Fibroblast of skin of abdomen (primary cell): ENCODE measurements at places on chromosomes 5 and 9.

DNA sequence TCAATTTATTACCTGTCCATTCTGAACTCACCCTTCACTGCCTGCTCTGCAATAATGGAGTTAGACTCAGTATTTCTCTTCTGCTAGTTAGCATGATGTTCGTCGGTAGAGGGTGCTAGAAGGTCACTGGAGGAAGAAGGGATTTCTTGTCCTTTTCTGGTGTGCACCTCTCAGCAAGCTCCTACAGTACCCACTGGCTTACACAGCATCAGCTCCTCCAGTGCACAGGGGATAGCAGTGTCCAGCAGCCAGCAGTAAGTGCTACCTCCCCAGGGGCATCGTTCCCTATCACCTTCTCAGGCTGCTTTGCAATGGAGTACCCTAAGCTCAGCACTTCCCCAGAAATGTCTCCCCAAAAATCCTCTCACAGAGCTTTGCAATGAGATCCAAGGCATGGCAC, 45.9 kb upstream of the APC start:
- DNase-seq: no peak

GRCh38 chr9:63859475-63860215, 1425.4 kb downstream of the FOXD4L5 start:
- no peak for DNase-seq

DNA sequence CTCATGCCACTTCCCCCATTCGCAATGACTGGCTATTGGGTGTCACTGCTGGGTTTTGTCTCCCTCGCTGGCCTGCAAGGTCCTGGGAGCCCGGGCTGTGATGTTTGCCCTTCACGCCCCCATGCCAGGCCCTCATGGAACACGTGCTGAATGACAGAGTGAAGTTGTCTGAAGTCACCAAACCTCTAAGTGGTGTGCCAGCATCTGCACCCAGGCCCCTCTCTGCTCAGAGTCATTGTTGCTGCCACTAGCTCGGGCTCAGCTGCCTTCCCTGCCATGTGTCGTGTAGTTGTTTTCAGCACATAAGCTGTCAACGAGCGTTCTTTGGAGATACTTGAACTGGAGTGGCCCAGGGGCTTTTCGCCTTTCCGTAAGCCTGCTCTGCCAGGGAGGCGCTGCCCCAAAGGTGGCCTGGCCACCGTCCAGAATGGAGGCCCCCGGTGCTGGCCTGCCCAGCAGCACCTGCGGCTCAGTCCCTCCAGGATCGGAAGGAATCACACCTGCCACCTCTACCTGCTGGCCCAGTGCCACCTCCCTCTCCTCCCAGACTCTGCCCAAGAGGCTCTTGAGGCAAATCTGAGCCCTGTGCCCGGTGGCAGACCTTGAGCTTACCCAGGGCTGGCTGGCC, 250.1 kb downstream of the PBX3 start:
- no peak for DNase-seq

GRCh38 chr5:32103521-32103920, 70.6 kb downstream of the GOLPH3 start:
- DNase-seq: no peak

GRCh38 chr9:135978642-135979546, 17.7 kb upstream of the UBAC1 start:
- DNase-seq: no peak

- no peak for DNase-seq
Measured at GRCh38 chr9:131630205-131630831, 85.0 kb downstream of the PRRT1B start.

- no peak for DNase-seq
Measured at GRCh38 chr5:20033881-20034280, 45.9 kb upstream of the CDH18 start.

- no peak for DNase-seq
Measured at GRCh38 chr5:149048811-149049210, 14.1 kb downstream of the SH3TC2 start.

DNA sequence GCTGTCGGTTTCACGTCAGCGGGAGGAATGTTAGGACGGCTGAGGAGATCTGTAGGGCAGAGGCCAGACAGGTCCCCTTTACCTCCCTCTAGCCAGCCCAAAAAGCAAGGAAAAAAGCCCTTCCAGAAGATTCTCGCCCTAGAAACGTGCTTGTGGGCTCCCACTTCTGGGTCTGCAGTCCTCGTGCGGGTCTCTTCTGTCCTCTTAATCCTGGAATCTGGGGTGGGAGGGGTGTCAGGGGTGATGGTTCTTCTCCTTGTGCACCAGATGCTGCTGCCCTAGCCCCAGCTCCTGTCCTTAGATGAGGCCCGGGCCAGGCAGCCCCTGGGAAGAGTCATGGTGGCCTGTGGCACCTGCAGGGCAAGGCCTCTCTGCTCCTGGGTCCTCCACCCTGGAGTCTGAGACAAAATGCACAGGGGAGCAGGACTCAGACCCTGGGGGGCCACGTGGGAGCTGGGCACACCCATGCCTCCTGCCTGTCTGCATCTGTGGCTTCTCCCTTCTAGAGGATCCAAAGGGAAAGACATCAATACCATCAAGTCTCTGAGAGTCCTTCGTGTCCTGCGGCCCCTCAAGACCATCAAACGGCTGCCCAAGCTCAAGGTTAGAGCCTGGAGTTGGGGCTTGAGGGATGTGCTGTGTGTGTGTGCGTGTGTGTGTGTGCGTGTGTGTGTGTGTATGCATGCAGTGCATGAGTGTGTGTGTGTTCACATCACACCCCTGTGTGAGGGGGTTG, 174.2 kb downstream of the CACNA1B start:
- DNase-seq: no peak

DNA sequence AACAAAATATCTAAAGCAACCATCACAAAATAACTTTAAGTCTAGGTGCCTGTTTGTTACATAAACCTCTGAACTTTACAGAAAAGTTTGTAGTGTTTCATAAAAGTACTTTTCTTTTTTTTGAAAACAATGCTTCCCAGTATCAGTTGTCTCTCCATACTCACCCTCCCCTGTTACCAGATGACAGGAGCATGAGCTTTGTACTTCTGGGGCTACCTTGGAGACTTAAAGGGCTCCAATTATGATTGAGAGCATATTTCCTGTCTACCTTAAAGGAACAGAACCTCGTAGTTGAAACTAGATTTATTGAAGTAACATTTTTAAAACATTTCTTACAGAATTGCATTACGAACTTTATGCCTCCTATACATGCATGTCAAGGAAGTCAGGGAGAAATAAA, 55.4 kb upstream of the PPP1R2B start:
- no peak for DNase-seq

GRCh38 chr5:14449052-14449661, 132.4 kb upstream of the OTULINL start:
- peak; percentile 96 for DNase-seq

GRCh38 chr9:4955836-4956235, 29.2 kb upstream of the JAK2 start:
- DNase-seq: peak; percentile 22

DNA sequence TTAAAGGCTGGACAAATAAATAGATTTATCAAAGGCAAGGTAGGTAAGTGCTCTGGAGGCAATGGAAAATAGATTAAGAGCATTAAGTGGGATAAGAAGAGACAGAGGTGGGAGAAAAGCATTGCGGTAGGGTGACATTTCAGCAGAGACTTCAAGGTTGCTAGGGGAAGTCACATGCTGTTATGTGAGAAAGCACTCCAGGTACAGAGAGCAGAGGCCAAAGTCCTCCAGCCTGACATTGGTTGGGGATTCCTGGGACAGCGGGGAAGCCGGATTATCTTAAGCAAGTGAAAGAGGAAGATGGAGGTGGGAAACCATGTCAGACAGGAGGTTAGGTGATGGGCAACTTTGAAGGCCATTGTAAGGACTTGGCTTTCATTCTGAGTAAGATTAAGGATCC, 1222.9 kb downstream of the PTPRD start:
- no peak for DNase-seq

- DNase-seq: no peak
Measured at GRCh38 chr5:167552356-167552755, 739.1 kb upstream of the WWC1 start.
